ENCODE measurements at places on chromosomes 6 and 20.

DNA sequence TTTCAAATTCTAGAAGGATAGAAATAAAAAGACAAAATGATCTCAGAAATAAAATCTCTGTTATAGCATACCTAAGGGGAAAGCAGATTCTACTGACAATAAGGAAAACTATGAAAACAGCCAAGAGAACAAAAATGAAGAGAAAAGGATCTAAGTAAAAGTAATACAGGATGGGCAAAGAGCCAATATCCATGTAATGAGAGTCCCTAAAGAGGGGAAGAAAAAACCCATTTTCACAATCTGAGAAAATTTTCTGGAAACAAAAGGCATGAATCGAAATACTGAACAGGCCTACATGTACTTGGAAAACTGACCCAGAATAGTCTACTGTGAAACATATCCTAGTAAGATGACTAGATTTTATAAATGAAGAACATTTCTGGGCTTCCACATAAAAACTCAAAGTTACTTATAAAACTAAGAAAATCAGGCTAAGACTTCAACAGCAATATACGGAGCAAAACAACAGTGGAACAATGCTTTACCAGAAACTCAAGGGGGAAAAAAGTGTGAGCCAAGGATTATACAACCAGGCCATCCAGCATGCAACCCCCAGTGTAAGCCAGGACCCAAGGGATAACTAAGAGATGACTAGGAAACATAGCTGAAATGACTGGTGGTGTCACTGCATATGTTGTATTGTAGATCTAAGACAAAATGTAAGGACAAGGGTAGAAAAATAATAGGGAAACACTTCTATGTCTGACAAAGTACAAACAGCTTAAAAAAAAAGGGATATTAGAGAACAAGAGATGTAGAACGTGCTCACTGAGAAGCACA is 10.2 kb downstream of the NAPB start:
- DNase-seq, result no peak

- DNase-seq, result no peak
These were observed 680.9 kb upstream of the AGPAT4 start for GRCh38 chr6:161954699-161955276.

- no peak for DNase-seq
These were observed 64.2 kb upstream of the KIF25 start for GRCh38 chr6:167933290-167933689.

DNA sequence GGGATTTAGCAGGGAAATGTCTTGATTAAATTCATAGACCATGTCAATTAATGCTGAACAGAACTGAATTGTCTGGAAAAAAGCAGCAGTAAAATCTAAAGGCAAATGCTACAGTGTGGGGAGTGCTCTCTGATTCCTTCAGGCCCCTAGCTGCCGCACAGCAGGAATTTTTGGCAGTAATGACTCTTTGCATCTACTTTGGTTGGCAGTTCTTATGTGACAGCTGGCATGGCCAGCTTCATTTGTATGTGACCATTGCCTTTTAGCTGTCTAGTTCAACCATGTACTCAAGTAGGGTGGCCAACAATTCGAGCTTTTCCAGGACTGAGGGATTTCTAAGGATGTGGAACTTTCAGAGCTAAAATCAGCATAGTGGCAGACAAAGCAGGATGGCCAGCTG is 499.1 kb upstream of the MAN1A1 start:
- DNase-seq, result no peak

GRCh38 chr20:36311854-36312723 is 6.0 kb downstream of the DLGAP4 start:
- DNase-seq, result no peak

DNA sequence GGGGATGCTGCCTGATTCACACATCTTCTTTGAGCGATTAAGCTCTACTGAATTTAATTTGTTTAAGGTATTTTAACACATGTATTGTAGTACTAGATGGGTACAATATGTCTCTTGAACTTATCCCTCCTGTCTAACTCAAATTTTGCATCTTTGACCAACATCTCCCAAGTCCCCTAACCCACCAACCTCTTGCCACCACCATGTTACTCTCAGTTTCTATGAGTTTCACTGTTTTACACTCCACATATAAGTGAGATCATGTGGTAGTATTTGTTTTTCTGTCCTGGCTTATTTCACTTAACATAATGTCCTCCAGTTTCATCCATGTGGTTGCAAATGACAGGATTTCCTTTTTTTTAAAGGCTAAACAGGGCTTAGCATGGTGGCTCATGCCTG is 38.7 kb upstream of the ENPP4 start:
- DNase-seq, result no peak

- no peak for DNase-seq
These were observed 254.7 kb downstream of the TSHZ2 start for GRCh38 chr20:53226826-53227225.

GRCh38 chr6:97653517-97653916 is 370.5 kb upstream of the MMS22L start:
- no peak for DNase-seq

DNA sequence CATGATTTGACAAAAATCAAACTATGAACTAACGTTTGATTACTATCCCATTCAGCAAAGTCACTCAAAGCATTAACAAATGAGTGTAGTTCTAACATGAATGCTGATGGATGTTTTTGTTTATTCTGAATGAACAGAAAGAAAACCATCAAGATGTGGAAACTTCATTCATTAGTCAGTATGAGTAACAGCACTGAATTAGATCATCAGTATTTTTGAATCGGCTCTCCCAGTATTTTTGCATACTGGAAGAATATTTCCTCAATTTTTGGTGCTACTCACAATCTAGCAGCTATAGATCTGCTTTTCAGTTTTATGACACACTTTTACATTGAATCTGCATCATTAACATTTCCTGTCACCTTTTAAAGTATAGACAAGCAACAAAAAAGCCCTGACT is 63.8 kb upstream of the CD83 start:
- no peak for DNase-seq

DNA sequence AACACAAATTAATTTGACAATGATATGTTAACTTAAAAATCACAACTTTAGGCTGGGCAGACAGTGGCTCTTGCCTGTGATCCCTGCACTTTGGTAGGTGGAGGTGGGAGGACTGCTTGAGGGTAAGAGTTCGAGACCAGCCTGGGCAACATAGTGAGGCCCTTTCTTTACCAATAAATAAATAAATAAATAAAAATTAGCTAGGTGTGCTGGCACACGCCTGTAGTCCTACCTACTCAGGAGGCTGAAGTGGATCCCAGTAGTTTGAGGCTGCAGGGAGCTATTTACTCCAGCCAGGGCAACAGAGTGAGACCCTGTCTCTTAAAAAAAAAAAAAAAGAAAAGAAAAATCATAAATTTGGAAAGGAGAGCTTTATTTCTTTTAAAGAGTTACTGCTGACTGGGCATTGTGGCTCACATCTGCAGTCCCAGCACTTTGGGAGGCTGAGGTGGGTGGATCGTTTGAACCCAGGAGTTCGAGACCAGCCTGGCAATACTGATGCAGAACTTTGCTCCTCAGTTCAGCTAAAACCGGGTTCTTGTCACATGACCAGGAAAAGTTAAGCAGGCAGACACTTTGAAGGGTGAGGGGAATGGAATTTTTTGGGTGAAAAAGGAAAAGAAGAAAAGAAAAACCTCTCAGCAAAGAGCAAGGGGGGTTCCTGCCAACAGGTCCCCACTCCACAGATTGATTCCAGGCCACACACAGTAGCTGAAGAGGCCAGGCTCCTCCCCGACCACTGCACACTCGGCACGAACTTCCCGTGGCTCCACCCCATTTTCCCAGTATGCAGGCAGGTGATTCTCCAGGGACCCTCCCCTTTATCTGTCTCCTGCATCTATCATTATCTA is 44.0 kb upstream of the DDR1 start:
- DNase-seq, result no peak

DNA sequence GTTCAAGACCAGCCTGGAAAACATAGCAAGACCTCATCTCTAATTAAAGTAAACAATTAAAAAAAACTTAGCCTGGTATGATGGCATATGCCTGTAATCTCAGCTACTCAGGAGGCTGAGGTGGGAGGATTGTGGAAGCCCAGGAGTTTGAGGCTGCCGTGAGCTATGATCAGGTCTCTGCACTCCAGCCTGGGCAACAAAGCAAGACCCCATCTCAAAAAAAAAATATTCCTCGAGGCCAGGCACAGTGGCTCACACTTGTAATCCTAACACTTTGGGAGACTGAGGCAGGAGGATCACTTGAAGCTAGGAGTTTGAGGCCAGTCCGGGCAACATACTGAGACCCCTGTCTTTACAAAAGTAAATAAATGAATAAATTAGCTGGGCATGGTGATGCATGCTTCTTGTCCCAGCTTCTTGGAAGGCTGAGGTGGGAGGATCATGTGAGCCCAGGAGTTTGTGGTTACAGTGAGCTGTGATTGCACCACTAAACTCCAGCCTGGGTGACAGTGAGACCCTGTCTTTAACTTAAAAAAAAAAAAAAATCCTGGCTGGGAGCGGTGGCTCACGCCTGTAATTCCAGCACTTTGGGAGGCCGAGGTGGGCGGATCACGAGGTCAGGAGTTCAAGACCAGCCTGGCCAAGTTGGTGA is 9.3 kb upstream of the C2 start:
- DNase-seq, result no peak

Measured in SHP77 (cell line).